Activated CD8-positive, alpha-beta memory T cell treated with anti-CD3 and anti-CD28 coated beads, Interleukin-2, amount 50 U/mL, for 48 hours (primary cell): ENCODE measurements at places on chromosomes 11 and 22.

GRCh38 chr11:134482865-134483264 is 70.8 kb upstream of the B3GAT1 start:
- no peak for DNase-seq

DNA sequence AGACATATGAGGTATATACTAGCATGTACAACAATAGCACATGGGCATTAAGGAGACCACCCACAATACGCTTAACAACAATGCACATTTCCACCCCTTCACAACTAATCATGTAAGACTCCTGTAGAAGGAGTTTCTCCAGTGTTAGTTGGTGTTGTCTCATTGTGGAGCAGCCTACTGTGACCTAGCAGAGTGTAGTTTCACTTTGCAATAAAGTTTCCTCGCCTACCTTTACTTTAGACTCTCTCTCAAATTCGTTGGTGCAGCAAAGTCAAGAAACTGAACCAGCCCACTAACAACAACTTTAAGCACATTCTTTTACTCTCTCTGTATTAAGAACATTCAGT is 863.6 kb downstream of the FAM181B start:
- DNase-seq: no peak

- DNase-seq: no peak
These were observed 24.1 kb upstream of the MYRF start for GRCh38 chr11:61728066-61728939.

GRCh38 chr11:6404342-6405051 is 14.2 kb downstream of the SMPD1 start:
- peak; percentile 56 for DNase-seq

DNA sequence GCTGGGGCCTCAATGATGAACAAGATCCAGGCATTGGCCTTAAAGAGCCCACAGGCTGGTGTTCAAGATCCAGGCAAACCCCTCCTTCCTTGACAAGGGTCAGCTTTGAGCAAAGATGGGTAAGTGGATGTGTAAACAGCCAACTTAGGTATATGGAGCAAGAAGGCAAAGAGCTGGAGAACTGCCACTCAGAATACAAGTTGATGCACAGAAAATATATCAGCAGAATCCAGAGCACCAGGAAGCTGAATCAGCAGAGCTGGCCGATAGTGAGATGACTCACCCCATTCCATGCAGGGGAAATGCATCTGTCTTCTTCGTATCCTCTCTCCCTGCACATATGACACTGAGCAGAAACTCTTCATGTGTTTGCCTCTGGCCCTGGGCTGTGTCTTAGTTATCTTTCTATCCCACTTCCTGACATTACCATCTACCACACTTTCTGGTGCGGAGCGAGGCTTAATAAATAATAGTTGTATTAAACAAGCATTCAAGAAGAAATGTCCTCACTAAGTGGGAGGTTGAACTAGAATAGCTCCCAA is 57.8 kb downstream of the ENDOD1 start:
- no peak for DNase-seq

DNA sequence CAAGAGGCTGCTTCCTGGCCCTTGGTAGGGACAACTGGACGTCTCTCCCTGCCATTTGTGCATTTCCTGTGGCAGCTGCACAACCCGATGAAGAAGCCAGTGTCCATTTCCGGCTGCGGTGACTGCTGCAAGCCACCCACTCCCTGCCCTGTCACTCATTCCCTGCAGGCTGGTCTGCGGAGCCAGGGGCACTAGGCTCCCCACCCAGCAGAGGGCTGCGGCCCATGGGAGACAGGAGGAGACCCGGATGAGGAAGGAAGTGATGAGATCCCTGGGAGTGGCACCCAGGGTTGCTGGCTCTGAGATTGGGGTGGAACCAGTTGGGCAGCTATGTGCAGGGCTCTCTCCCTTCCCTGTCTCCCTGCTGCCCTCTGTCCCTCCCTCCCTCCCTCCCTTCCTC is 10.0 kb upstream of the MYRF start:
- no peak for DNase-seq

GRCh38 chr22:38734421-38735100 is 21.2 kb downstream of the SUN2 start:
- DNase-seq: peak; percentile 51

GRCh38 chr22:39973656-39974055 is 13.5 kb downstream of the TMA7B start:
- DNase-seq: no peak

DNA sequence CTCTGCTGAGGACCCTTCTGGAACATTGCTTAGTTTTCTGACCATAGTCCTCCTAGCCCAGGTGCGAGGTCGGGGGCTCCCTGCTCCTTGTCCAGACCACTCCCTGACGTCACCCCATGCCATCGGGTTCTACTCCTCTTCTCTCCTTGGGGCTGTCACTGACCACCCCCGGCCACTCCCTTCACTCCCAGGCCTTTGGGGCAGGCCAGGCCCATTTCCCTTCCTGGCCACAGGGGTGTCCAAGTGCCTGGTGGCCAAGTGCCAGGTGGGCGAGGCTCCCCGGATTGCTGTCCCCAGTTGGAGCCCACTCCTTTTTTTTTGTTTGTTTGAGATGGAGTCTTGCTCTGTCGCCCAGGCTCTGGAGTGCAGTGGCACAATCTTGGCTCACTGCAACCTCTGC is 19.5 kb downstream of the MRGPRD start:
- DNase-seq: no peak

DNA sequence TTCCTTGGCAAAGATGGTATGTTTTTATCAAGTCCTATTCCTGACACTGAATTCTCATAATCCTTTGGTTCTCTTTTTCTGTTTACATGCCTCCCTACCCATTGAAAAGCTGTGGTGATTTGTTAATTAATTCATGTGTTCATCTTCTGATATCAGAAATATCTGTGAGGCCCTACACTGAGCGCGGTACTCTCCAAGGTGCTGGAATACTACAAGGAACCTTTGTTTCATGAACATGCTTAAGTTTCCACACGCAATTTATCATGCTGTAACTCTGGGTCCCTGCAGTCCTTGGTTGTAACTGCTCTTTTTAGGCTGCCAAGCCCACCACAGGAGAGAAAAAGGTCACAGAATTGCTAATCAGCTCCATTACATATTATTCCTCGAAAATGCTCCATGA is 331.8 kb downstream of the FAT3 start:
- DNase-seq: no peak

- no peak for DNase-seq
These were observed 742 bp upstream of the CASP4 start for GRCh38 chr11:104968856-104969776.

DNA sequence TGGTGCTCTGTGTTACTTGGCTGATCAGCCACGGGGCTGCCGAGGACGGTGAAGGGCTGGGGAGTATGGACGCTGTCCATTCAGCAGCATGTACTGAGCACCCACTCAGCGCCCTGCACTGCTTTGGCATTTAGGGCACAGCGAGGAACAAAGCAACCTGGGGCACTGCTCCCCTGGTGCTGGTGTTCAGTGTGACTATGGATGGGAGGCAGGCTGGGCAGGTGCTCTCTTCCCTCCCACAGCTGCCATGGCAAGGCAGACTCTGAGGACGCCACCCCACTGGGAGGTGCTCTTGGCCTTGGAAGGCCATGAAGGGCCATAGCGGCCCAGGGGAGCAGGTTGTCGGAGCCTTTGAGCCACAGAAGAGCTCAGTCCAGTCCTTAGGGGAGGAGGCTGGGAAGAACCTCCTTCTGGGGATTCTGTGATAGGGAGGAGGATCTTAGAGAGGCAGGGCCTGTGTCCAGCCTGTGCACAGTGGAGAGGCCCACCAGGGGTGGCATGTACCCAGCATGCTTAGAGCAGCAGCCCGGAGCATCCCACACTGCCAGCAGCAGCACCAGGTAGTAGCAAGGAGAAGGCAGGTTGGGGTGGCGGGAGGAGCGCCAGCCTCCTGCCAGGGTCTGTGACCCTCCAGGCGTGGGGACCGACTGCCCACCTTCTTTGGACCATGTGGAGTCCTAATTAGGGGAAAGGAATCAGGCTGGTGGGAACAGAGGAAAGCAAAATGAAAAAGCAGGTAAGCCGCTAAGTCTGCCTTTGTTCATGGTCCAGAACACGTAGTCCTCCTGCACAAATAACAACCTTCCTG is 141.8 kb downstream of the MPPED1 start:
- DNase-seq: peak; percentile 28

GRCh38 chr11:2305788-2306451 is 4.1 kb downstream of the TSPAN32 start:
- DNase-seq: peak; percentile 58

- no peak for DNase-seq
These were observed 19.9 kb downstream of the SYN3 start for GRCh38 chr22:33038131-33038772.

DNA sequence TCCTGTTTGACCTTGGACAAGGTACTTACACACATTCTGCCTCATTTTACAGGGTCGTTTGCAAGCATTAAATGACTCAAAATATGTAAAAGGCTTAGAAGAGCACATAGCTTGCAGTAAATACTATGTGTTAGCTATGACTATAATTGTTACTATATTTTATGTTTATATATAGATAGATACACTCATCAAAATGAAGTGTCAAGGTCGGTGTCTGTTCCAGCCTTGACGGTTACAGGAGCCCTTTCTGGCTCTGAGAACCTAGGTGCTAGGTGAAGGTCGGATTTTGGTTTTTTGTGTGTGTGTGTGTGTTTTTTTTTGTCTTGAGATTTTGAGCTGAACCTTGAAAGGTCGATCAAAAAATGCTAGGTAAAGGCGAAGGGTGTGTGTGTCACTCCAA is 24.5 kb upstream of the LIMK2 start:
- no peak for DNase-seq

GRCh38 chr11:75323609-75324008 is 27.9 kb downstream of the ARRB1 start:
- no peak for DNase-seq

DNA sequence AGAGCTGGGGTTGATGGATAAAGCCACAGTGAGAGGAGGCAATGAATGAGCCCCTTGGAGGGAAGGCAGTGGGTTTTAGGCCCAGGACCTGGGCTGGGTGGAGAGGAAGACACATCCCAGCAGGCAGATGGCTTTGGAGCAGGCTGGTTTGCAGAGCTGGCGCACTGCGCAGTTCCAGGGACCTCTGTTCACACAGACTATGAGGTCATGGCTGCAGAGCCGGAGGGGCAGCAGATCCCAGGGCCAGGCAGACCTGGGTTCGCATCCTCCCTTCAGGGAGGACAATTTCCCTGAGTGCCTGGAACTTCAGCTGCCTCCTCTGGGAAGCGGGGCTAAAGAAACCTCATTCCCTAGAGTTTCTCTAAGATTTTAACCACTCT is 28.2 kb upstream of the DGKZ start:
- no peak for DNase-seq

- DNase-seq: no peak
These were observed 81.5 kb downstream of the FBLN1 start for GRCh38 chr22:45584121-45584570.

GRCh38 chr11:76086743-76087635 is 119.3 kb downstream of the WNT11 start:
- no peak for DNase-seq

- no peak for DNase-seq
These were observed 429 bp upstream of the SNX15 start for GRCh38 chr11:65026810-65027209.

- DNase-seq: no peak
These were observed 3.9 kb downstream of the IFITM10 start for GRCh38 chr11:1746511-1746931.

GRCh38 chr11:119175493-119176077 is 7.1 kb downstream of the NLRX1 start:
- no peak for DNase-seq

GRCh38 chr11:97657852-97658251 is 1268.0 kb downstream of the JRKL start:
- DNase-seq: no peak

- no peak for DNase-seq
These were observed 940 bp downstream of the IL18 start for GRCh38 chr11:112162761-112163546.

GRCh38 chr22:22666307-22667091 is 22.1 kb downstream of the GGTLC2 start:
- DNase-seq: peak; percentile 61

DNA sequence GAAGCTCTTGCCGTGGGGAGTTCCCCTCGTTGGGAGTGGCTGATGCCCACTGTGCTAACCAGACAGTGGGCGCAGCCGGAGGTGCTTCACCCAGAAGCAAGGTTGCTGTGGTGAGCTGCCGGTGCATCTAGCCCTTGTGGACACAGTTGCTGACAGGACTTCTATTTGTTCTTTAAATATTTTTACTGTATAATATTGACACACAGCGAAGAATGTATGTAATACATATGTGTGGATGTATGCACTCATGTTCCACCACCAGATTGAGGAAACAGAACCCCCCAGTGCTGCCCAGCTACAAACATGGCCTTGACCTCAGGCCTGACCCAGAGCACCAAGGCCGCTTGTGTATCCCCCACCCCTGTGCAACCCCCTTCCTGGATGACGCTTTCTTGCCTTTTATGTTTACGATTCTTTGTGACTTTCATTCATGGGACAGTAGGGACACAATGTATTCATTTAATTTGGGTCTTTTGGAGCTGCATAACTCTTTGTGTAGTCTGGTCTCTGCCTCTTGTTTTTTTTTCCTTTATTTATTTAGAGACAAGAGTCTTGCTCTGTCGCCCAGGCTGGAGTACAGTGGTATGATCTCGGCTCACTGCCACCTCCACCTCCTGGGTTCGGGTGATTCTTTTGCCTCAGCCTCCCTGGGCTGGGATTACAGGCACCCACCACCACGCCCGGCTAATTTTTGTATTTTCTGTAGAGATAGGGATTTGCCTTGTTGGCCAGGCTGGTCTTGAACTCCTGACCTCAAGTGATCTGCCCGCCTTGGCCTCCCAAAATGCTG is 132.6 kb downstream of the TBC1D22A start:
- peak; percentile 18 for DNase-seq
